Stimulated activated CD4-positive, alpha-beta T cell treated with anti-CD3 and anti-CD28 coated beads, Interleukin-2, amount 100 ng/mL, for 24 hours (primary cell): ENCODE measurements at places on chromosomes 7 and 10.

DNA sequence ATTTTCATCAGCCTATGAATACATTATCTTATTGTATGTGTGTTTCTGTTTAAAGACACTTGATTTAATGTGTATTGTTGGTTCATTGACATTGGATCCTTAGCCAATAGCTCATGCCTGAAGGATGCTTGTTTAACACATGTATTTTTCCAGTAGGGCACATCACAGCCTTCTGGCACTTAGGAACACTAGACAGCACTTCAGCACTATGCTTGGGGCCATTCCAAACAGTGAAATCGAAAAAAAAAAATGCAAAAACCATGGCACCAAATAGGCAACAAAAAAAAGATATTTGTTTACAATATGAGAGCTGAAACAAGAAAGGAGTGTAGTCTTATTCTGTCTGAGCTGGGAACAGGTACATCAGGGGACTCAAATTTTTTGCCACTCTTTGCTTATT lies 262.8 kb downstream of the SLC25A13 start:
- no peak for DNase-seq

- DNase-seq, result no peak
Measured at GRCh38 chr7:2005786-2006185, 227.0 kb downstream of the MAD1L1 start.

GRCh38 chr7:138208142-138208570 lies 131.9 kb downstream of the AKR1D1 start:
- DNase-seq, result no peak

GRCh38 chr7:70321016-70321590 lies 722.8 kb downstream of the AUTS2 start:
- DNase-seq, result no peak

DNA sequence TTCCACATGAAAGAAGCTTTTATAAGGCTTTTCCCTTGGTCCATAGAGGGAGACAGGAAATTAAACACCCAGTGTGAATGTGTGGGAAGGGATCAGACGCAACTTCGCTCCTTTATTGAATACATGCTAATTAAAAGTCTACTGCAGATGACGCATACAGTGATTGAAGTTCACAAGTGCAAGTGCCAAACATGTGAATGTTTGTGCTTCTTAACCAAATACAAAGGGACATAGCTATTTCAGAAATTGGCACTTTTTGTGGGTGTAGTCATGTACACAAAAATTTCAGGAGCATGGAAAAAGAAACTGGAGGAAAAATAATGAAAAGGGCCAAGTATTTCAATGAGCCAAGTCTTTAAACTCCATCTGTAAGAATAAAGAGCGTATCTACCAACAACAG lies 283.7 kb downstream of the SKAP2 start:
- no peak for DNase-seq

DNA sequence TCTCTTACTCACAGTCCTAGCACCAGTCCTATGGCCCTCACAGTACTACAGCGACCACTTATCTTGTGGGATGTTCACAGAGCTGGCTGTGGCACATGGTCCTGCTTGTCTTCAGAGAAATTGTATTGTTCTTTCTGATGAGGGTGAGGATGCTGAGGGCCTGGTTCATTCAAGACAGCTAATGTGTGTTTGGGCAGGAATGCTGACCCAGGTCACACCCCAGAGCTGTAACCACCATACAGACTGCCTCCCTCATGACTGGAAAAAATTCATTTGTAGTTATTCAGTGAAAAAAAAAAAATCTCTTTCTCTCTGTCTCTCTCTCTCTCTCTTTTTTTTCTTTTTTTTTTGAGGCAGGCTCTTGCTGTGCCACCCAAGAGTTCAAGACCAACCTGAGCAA lies 83.5 kb downstream of the KLF6 start:
- DNase-seq, result no peak

- no peak for DNase-seq
Measured at GRCh38 chr7:131249003-131249402, 78.7 kb upstream of the MKLN1 start.

DNA sequence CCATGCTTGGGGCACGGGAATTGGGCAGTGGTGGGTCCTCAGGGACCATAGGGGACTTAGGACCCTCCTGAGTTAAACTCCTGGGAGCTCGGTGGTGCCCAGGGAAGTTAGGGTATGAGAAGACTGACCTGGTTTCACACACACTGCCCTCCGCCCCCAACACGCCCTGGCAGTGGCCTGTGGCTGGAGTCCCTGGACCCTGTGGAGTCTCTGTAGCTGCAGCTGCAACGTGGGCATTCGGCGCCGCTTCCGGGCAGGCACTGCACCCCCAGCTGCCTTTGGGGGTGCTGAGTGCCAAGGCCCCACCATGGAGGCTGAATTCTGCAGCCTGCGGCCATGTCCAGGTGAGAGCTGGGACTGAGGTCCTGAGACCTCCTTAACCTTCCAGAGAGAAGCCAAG lies 29.9 kb upstream of the ZNF862 start:
- no peak for DNase-seq

DNA sequence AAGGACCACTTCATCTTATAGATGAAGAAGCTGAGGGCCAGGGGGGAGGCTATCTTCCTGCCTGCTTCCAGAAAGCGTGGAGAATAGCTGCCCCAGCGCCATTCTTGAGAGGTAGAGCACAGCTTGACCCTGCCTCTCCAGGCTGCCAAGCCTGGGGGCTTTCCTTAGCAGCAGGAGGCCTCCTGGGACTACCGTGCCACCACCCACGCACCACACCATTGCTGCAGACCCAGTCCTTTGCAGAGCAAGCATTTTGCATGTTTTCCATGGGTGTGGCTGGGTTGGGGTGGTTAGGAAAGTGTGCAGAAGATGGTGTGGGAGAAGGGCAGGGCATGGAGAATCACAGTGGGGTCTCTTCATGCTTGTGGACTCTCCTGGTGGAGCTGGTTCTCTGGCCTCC lies 64.9 kb downstream of the TBXAS1 start:
- no peak for DNase-seq

DNA sequence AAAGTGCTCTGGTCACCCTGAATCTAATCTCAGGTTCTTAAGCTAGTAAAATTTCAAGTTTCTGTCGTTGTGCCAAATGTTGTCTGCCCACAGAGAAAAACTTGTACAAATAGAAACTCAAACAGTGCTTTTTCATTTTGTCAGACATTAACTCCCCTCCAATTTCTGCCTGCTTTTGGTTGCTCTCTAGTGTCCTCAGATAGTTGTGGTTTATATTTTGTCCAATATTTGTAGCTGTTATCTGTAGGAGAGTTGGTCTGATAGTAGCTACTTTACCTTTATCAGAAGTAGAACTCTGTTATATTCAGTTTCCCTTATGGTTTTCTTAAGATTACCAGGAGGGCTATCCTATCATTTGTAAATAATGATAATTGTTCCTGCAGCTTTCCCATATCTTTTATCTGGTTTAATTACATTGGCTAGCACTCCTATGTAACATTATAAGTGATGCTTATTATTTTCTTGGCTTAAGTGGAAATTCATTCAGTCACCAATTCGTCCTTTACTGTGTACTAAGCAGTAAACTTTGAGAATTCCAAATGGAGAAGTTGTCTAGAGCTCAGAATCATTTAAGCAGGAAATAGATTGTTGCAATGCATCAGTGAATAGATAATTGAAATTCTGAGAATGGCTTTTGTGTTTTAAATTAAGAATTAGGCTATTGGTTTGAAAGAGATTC lies 91.0 kb downstream of the ANKIB1 start:
- no peak for DNase-seq

DNA sequence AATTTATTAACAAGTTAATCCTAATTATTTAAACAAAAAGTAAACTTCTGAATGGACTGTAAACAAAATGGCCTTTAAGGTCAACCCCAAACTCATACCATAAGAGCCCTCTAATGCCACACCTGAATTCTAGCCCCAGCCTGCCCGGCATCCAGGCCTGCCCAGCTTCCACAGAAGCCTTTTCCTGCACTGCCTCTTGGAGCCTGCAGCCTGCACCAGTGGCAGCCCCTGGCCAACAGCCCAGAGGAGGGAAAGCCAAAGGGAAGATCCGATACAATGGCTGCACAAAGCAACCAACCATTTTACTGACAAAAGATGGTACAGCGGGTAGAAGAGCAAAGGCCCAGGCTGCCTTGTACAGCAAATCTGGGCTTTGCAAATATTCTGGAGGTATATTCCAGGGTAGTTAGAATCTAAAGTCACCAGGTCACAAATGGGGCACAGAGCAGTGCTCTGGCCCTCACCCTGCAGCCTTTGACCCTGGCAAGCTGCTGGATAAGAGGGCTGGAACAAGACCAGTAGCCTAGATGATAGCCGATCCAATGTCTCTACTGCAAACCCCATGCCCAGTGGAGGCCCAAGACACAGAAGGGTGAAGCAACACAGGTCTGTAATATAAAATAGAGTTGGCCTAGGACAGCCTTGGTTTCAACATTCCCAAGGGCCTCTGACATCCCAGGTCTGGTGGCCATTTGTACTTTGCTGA lies 12.5 kb upstream of the CH25H start:
- DNase-seq, result no peak

GRCh38 chr10:73886661-73887293 lies 12.4 kb upstream of the CAMK2G start:
- no peak for DNase-seq
